Skin of body (tissue), 3 donors: ENCODE measurements at places on chromosomes 12 and 14.
A peak's percentile ranks its signal among the peaks of the same experiment; 100 is the strongest.

DNA sequence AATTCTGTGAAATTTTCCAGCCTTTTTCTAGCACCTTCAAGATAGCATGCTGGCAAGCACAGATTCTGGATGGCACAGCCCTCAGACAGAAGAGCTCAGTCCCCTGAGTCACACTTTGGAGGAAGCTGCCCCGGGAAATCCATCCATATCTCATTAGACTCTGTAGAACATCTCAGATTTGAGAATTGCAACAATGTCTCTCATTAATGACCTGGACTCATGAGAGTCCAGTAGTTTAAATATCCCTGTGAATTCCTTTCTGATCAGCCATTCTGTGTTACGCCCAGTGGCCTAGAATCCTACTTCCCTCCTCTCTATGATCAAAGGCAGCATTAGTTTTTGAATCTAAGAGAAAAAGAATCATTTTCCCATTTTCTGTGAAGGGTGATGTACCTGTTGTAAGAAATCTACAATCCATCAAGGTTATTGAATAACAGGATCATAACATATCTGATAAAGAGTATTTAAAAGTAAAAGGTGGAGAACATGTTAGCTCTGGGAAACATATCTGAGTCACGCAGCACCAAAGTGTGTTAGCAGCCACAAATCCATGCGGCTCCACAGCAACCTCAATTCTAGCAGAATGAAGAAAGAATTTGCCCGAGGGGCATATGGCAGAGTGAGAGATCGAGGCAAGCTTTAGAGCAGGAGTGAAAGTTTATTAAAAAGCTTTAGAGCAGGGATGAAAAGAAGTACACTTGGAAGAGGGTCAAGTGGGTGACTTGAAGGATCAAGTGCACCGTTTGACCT is 855.6 kb upstream of the TMEM132C start:
- DNase-seq = no peak

DNA sequence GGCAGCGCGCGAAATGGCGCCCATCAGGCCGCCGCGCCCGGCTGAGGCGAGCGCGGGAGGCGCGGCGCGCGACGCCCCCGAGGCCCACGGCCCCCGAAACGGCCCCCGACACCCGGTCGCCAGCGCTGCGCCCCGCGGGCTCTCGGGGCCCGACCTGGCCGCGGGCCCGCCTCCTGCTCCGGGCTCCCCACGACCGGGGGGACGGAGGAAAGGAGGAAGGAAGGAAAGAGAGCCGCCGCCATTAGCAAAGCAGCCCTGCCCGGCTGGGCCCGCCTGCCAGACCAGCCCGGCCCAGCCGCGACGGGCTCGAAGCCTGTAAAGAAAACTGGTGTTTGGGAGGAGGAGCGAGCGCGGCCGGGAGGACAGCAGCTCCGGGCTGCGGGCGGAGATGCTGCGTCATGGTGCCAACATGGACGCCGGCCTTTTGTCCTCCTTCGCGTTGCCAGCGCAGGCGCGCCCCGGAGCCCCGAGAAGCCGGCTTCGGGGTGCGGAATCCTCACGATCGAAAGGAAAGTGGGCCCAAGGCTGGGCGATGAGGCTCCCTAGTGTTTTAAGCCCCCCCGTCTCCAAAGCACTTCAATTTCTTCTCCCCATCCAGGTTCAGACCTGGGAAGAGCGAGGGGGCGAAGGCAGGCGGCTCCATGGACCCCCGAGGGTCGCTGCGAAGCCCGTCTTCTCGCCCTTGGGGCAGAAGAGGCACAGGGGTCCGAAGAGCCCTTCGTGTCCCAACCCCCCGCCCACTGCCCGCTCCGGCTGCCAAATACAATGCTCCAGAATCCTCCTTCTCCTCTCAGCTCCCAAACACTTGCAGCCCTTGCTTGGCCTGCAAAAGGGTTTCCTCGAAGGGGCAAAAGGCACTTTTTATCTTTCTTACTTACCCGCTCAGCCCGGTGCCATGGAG is 2.9 kb upstream of the SETD1B start:
- DNase-seq = peak; percentile 36

DNA sequence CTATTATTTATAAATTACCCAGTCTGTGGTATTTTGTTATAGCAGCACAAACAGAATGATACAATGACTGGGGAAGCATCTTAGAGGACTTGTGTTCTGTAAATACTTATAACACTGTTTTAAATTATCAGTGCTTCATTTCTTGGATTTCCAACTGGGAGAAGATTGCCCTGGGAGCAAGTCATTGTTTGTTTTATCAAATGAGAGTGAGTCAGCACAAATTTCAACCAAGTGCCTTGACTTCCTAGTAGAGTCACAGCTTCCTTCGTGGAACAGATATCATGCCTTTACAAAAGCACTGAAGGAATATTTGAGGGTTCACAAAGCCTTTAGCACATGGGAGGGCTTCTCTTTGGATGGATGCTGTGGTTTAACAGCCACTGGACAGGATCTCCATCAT is 234.1 kb downstream of the KTN1 start:
- no peak for DNase-seq

GRCh38 chr14:73680821-73681220 is 33.4 kb downstream of the PNMA1 start:
- no peak for DNase-seq

GRCh38 chr14:104541905-104542465 is 37.6 kb upstream of the C14orf180 start:
- no peak for DNase-seq

GRCh38 chr12:100375038-100375735 is 18.3 kb downstream of the SLC17A8 start:
- DNase-seq = peak; percentile 62

DNA sequence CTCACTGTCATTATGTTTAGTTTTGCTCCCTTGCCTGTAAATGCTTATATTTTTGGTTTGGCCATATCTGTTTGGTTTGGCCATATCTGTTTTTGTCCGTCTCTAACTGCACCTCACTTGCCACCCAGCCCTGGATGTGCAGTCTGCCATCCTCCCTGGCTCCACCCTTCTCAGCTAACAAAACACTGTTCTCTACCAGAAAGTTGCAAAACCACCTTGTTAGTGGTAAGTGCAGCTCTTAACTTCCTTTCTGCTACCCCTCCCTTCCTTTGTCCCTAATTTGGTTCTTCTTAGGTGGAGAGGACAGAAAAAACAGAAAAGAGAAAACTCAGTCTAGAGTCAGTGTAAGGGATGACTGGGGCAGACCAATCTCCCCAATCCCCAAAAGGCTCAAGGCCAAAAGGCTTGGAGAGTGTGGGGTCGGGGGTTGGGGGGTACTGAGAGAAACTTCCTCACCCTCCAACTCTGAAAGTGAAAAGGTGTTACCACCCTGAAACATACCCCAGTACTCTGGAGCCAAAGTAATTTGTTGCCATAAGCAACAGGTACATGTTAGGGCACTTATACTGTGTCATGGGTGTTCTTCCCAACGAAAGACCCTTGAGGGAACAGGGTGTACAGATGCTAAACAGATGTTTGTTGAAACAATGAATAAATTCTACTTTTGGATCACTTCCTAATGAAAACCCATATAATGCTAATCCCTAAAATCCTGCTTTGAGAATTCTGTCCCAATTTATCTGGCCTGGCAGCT is 5.0 kb downstream of the BIN2 start:
- DNase-seq = no peak

DNA sequence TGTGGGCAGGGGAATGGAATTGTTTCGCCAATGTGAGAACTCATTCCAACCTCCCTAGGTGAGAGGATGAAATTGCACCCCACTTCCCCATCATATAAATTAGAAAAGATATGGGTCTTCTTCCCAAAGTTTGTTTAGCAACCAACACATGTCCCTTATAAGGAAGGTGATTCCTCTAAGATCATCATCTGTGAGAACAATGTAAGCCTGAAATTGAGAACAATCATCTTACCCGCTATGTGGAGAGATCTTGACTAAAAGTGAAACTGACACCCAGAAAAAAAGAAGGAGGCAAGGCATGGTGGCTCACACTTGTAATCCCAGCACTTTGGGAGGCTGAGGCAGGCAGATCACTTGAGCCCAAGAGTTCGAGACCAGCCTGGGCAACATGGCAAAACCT is 173.2 kb upstream of the HMGA2 start:
- no peak for DNase-seq
